SK-N-DZ (cell line): ENCODE measurements at places on chromosomes 3 and 15.

DNA sequence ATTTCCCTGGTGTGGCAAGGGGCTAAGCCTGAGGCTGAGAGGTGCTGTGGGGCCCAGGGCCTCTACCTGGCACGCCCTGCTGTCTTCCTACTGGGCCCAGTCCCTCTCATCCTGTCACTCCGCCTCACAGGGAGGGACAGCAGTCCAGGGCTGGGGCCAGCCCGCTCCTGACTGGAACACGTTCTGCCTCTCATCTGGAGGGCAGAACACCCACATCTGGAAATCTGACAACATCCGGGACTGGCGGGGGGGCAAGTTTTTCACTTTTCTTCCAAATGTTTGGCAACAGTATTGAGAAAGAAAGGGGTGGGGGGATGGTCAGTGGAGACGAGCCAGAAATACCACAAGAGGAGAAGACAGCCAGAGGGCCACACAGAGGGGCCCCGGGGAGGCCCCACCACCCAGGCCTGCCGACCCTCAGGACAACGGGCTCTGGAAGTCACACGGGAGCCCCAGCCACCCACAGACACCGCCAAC lies 1.8 kb upstream of the MYL3 start:
- no peak for DNase-seq

DNA sequence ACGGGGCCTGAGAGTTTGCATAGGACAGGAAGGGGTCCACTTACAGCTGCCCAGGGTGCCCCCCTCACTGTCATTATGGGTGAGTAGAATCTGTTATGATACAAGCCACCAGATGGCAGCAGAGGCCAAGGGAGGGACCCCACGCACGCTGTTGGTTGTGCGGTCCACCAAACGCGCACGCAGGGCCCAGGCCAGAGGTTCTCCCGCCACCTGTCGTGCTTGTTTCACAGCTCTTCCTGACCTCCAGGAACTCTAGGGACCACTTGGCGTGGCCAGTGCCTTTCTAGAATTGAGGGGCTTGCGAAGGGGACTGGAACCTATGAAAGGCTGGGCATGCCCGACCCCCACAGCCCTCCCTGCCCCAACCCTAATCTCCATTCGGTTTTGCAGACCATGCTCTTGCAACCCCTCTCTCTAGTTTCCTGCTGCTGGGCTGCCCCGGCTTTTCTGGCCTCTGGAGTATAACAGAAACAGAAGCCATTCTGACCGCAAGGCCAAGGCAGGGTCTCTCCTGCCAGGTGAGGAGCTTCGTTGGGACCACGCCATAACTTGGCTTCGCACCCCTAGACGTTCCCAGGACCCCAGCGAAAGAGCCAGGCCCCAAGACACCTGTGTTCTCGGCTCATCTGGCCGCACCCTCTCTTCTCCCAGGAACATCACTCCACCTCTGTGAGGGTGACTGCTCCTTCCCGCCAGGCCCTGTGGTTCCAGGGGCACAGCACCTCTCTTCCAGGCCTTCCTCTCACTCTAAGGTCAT lies 46.0 kb downstream of the ALDH1L1 start:
- peak; percentile 56 for DNase-seq

DNA sequence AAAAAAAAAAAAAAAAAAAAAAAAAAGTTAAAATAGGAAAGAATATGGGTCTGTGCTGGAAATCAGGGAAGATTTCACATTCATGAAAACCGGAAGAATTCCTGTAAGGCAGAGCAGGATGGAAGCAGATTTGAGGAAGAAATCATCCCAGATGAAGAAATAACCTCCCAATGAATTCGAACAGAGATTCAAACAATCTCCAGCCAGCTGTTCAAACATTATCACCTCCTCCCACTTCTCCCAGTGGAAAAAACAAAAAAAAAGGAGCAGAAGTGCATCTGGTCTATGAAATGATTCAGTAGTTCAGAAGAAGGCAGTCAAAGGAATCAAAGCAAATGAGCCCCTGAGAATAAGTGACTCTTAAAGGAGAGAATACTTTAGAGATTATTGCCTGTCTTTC lies 33.1 kb downstream of the CP start:
- DNase-seq = no peak

DNA sequence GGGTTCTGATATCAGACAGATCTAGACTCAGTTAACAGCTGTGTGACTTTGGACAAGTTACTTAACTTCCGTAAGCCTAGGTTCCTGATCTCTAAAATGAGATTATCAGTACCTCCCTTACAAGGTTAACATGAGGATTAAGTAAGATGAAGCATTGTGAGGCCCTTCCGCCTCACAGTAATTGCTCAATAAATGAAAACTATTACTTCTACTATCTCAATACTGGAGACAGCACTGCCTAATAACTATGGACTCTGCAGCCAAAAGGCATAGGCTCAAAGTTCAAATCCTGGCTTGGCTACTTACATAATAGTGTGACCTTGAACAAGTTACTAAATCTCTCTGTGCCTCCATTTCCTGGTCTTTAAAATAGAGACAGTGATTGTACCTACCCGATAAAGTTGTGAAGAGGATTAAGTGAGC lies 82.0 kb upstream of the ATP11B start:
- no peak for DNase-seq

DNA sequence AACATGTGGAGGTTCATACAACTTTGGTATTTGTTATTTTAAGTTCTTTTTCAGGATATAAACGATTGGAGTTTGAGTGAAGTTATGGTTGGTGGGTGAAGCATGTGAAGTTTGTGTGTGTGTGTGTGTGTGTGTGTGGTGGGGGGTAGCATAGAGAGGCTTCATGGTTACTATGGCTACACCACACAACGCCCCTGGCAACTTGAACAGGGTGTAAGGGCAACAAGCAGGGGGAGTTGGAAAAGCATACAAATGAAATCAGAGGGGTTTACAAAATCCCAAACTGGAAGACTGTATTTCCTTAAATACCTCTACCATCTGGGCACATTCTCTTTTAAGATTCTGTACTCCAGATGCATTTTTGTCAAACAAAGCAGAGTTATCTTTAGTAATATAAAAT lies 207.5 kb downstream of the SV2B start:
- no peak for DNase-seq

DNA sequence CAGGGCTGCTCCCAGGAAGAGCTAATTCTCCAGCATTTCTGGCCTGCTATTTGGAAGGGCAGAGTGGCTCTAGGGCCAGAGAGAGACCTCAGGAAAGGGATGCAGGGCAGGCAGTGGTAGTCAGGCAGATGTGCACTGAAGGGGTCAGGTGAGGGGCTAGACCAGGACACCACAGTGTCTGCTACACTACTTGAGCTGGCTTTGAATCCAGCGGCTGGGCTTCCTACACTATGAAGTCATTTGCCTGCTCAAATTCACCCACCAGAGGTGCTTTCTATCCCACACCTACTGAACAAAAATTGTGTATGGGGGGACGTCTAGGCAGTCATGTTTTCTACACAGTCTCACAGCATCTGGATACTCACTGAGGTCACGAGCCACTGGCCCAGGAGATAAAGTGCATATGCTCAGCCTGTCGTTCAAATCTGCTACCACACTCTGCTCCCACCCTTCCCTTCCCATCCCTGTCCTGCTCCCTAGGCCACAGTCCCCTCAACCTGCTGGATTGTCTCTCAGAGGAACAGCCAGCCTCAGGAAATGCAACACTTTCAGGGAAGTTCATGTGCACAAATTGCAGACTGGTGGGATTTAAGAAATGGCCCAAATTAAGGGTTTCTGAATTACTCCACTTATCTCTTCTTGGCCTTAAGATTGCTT lies 49.9 kb upstream of the SLC6A11 start:
- no peak for DNase-seq

GRCh38 chr15:89500397-89501270 lies 4.3 kb upstream of the RHCG start:
- DNase-seq = no peak

GRCh38 chr3:180332608-180333007 lies 269.4 kb upstream of the TTC14 start:
- no peak for DNase-seq
